ENCODE measurements at places on chromosomes 7 and 10.

DNA sequence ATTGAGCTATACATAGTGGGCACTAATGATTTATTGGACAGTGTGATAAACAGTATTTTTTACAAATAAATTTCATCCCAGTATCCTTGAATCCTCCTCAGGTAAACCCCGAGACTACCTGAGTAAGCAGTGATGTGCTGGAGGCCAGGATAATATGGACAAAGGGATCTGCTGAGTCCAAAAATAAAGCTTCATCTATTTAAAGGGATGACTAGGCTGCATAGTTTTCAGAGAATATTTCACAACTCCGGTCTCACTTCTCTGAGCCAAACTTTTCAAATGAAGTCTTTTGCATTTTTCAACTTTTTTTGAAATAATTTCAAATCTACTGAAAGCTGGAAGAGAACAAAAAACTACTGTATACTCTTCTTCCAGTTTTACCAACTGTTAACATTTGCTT, 2.5 kb downstream of the ACTR3B start:
- no peak for DNase-seq

GRCh38 chr10:102401735-102402511, 6.4 kb downstream of the NFKB2 start:
- DNase-seq, result no peak

DNA sequence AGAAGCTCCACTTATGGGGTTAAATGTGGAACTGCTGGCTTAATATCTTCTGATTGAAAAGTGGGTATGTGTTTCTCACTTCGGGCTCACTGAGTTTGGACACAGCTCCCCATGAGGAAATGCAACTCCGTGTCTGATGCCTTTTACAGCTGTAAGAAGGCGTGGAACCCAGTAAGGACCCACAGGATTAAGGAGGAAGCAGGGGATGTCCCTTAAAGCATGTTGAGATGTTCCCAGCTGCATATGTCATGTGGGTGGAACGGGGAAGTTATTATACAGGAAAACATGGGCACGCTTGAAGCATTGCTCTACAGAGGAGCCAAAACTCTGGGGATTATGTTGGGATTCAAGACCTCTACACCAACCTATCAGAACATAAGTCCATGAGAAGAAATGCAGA, 224.4 kb downstream of the NEBL start:
- no peak for DNase-seq

DNA sequence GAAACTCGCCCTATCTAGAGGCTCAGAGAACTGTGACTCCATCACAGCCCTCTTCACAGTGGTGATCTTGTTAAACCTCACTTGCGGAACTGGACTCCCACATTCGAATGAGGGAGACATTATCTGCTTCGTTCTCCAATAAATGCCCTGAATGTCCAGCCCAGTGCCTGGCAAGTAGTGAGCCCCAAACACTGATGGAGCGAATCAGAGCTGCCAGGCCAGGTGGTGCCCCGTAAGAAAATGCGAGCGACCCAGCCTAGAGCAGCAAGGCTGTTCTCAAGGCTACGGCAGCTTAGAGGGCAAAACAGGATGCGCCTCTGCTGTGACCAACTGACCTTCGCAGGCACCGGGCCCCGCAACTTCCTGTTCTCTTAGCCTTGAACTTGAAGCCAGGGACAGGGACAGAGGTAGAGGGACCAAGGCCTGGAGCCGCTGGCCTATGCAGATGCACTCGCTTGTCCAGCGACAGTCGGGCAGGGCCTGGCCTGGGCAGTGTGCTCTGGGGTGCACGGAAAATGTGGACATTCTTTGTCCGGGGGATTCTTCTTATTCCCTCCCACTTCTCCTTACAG, 217.6 kb downstream of the TCERG1L start:
- no peak for DNase-seq

GRCh38 chr10:119337796-119338432, 130.5 kb downstream of the GRK5 start:
- DNase-seq, result no peak

- DNase-seq, result no peak
Observed at GRCh38 chr7:37531225-37531624, 82.6 kb upstream of the ELMO1 start.

DNA sequence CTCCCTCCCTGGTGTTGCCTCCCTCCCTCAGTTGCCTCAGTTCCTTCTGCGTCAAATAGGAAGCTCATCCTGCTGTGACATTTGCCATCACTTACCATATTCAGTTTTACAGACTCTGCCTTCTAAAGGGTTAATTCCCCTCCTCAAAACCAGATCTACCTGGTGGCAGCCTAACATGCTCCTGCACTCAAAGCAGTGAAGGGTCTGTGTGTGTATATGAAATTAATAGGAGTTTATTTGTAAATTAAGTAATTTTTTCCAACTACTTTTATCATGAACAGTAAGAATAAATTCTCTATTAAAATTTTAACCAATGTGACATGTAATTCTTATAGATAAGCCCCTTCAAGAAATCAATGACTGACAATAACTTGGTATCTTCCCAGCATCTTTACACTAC, 158.6 kb upstream of the INSYN2A start:
- no peak for DNase-seq

DNA sequence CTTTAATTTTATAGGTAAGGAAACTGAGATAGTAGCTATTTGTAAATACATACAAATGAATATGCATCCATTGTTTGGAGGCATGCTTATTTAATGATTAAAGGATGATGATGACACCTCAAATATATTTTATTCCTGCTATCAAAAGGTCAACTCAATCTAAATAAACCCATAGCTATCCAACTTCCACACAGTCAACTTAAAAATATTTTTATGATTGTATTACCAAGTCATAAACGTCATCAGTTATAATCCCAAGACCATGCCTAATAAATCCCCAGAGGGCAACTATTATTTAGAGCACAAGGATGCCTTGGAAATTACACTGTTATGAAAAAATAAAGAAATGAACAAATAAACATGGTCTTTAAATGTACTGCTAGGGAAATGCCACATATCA, 102.1 kb downstream of the MPP7 start:
- DNase-seq, result no peak

- DNase-seq, result no peak
Observed at GRCh38 chr10:86191166-86191565, 175.4 kb downstream of the GRID1 start.

- DNase-seq, result no peak
Observed at GRCh38 chr10:79994556-79994955, 45.7 kb upstream of the SFTPD start.

DNA sequence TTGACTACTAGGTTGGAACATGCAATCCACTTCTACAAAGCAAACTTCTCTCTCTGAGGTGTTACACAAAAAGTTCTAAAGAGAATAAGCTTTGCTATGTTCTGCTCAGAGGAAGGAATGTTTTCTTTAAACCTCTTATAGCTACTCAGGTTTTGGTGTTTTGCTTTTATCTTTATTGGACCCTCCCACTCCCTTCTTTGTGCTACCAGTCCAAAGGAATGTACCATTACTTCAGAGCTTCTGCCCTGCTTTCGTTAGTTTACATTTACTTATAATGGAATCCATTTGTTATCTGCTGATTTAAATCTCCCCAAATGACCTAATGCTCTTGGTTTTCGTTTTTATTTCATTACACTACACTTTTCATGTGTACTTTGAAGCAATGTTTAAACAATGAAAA, 154.9 kb downstream of the ATE1 start:
- DNase-seq, result peak; percentile 45

GRCh38 chr10:78062296-78062695, 28.6 kb downstream of the RPS24 start:
- DNase-seq, result no peak

DNA sequence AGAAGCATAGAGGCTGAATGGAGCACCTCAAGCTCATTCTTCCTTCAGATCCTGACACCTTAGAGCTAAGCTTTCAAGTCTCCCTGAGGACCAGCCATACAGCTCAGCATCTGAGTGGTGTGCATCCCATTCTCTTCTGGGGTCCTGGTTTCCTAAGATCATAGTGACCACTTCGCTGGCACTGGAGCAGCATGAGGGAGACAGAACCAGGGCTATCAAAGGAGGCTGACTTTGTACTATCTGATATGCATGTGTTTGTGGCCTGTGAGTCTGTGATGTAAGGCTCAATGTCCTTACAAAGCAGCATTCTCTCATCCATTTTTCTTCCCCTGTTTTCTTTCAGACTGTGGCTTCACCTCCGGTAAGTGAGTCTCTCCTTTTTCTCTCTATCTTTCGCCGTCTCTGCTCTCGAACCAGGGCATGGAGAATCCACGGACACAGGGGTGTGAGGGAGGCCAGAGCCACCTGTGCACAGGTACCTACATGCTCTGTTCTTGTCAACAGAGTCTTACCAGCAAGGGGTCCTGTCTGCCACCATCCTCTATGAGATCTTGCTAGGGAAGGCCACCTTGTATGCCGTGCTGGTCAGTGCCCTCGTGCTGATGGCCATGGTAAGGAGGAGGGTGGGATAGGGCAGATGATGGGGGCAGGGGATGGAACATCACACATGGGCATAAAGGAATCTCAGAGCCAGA, 31.0 kb downstream of the PRSS2 start:
- no peak for DNase-seq

DNA sequence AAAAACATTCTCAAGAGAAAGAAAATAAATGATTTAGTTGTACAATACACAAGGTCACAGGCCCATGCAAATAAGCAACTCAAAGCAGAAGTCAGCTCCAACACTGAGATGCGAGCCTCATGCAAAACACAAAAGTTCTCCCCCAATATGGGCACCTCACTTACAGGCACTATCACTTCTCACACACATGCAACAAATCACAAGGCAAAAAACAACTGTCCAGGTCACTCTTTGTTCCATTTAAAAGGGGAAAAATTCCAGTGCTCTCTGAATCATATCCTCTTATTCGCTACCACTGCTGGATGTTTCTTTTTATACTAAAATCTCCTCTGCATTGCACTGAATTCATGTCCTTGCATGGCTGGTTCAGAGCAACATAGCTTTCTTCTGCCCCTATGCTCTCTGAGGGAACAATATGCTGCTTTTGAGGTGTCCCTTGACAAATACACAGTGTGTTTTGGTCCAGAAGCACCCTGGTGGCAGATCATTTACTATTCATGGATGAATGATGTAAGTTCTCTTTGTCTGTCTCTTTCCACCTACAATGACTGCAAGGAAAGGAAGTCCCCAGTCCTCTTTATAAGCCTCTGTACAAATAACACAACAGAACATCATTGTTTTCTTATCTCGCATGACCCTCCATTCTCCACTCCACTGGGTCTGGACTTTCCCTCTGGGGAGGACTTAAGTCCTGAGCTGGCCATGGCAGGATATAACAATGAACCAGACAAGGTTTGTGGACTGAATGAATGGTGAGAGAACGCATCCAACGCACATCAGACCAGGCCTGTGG, 85.4 kb upstream of the GSDME start:
- peak; percentile 22 for DNase-seq

DNA sequence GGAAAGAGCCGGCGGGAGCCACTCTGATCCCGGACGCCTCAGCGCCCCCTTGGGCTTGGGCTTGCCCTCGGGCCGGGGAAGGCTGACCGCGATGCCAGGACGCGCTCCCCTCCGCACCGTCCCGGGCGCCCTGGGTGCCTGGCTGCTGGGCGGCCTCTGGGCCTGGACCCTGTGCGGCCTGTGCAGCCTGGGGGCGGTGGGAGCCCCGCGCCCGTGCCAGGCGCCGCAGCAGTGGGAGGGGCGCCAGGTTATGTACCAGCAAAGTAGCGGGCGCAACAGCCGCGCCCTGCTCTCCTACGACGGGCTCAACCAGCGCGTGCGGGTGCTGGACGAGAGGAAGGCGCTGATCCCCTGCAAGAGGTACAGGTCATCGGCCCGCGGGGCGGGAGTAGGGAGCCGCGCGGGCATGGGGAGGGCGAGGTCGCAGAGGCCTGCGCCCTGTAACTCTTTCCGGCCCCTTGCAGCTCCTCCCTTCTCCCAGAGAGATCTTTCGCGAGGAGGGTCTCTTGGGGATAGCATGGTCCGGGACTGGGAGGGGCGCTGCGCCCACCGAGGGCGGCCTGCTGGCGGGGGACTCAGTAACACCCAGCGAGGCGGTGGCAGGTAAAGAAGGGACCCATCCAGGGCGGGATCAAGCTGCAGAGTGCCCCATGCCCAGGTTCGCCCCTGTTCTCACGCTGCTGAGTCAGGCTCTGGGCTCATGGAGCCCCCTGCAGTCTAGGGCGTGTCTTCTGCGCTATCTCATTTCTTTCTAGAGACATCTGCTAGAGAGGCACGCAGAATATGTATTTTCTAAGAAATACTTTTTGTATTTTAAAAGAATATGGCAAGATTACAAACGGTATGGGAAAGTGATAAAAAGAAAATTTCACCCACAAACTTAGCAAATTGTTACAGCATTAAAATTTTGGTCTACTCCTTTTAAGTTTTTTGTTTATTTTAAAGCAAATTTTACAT, 687 bp downstream of the EPDR1 start:
- peak; percentile 57 for DNase-seq

GRCh38 chr10:19421674-19422073, 373.1 kb downstream of the MALRD1 start:
- no peak for DNase-seq

DNA sequence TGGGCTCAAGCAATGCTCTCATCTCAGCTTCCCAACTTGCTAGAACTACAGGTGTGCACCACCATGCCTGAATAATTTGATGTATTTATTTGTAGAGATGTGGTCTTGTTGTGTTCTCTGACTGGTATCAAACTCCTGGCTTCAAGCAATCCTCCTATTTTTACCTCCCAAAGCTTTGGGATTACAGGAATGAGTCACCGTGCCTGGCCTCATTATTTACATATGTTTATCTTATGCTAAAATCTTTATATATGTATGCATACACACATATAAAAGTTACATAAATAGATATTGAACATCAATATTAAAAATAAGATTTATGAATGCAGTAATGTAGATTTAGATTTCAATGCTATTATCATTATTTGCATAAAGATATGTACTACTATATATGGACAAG, 1634.5 kb upstream of the LRRTM3 start:
- DNase-seq, result no peak

- DNase-seq, result peak; percentile 65
Observed at GRCh38 chr7:16205466-16205865, 215.9 kb downstream of the CRPPA start.

DNA sequence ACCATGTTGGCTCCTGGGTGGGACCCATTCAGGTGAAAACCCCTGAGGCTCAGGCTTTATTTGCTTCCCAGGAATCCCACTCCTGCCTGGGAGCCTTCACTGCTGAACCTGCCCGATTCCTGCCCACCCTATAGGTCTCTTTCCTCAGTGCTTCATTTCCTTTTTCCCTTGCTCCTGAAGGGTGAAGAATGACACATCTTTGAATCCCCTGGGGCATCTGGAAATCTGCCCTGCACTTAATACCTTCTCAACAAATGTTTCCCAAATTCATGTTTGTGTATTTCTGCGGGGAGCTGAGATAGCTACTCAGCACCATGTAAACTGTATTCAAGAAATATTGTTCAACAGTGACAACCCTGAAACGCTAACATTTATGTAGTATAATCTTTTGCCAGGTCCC, 10.3 kb upstream of the PCBD1 start:
- DNase-seq, result no peak

- DNase-seq, result peak; percentile 59
Observed at GRCh38 chr7:105046414-105046813, 32.4 kb downstream of the KMT2E start.

- DNase-seq, result no peak
Observed at GRCh38 chr7:91608606-91609005, 271.9 kb downstream of the MTERF1 start.

GRCh38 chr7:114819616-114820362, 102.1 kb upstream of the MDFIC start:
- peak; percentile 96 for DNase-seq

- no peak for DNase-seq
Observed at GRCh38 chr10:126783806-126784557, 113.5 kb upstream of the C10orf90 start.
